RWPE2 (cell line): ENCODE measurements at places on chromosomes 7 and 10.

- DNase-seq = no peak
Measured at GRCh38 chr7:38105874-38106483, 72.1 kb upstream of the STARD3NL start.

DNA sequence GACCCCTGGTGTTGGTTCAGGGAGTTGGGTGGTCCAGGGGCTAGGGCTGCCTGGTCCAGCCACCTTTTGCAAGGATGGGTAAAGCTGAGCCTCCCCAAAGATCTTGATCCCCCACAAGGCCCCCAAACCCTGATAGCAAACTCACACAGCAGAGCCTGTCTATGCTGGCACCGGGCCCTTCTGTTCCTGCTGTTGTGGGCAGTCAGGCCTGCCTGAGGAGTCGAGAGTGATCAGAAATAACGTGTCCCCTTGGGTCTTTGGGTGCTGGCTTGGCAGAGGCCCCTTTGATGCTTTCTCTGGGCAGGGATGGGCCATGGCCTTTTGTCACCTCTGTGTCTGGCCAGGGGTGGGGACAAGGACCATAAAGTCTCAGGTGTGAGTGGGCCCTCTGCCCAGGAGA lies 715 bp upstream of the MUC12 start:
- DNase-seq = no peak

GRCh38 chr10:105611244-105611798 lies 970.2 kb downstream of the SORCS3 start:
- DNase-seq = no peak

GRCh38 chr10:124721330-124722045 lies 22.7 kb downstream of the FAM53B start:
- DNase-seq = no peak

DNA sequence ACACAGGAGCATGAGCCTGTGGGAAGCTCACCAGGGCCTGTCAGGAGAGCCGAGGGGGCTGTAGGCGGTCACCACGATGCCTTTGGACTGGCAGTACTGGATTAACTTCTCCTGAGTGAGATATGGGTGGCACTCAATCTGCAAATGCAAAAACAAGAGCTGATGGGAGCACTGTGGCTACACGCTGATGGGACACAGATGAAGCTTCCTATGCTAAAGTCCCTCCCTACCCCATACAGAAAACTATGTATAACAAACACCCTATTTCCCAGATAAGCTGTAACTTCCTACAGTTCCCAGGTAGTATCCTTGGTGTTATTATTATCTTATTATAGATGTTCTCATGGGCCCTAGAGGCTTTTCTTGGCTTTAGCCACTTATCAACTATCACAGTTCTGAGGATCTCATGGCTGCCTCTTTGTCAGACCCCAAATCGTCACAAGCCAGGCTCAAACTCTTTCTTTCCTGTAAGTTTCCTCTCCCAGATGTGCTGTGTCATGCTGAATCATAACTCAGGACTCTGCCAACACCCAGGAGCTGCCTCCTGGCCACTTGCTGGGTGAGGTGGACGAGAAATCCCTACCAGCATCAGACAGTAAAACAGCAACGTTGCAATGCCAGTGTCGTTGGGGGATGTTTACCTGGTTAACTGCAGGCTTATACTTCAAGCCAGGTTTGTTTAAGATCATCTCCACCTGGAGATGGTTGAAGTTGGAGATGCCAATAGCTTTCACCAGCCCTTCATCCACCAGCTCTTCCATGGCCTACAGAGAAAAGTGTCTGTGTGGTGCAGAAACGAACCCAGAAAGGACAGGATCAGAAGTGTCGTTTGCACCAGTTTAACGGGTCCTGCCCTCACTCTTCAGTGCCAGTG lies 10.3 kb downstream of the AKR1B1 start:
- DNase-seq = no peak
